ENCODE measurements at places on chromosomes 5 and 9. TPM values are rescaled to one million over a fixed set of nuclear protein-coding genes. Genes with fewer than 3 reads are reported as not detected.

FAM200C gene
- 6.3 TPM for total RNA-seq

FOXD4L6 gene
- total RNA-seq = not detected

PCDHA6 gene
- total RNA-seq = 0.86 TPM

NPR2 gene
- total RNA-seq = 42.0 TPM

DMRT3 gene
- not detected for total RNA-seq

PCDHA11 gene
- not detected for total RNA-seq
